ENCODE measurements at places on chromosomes 7 and 10.

DNA sequence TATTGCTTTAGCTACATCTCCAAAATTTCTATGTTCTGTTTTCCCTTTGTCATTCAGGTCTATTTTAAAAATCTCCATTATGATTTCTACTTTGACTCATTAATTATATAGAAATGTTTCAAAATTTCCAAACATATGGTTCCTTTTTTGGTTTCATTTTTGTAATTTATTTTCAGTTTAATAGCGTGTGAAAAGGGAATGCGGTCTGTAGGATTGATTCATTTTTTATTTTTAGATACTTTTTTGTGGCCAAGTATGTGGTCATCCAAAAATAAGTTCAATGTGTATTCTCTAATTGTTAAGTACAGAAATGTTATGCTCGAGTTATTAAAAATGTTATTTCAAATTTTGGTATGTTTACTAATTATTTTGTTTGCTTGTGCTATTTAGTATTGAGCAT is 72.5 kb upstream of the ANKRD1 start:
- no peak for DNase-seq

- DNase-seq: no peak
These were observed 70.3 kb upstream of the DGKI start for GRCh38 chr7:137916980-137917645.

DNA sequence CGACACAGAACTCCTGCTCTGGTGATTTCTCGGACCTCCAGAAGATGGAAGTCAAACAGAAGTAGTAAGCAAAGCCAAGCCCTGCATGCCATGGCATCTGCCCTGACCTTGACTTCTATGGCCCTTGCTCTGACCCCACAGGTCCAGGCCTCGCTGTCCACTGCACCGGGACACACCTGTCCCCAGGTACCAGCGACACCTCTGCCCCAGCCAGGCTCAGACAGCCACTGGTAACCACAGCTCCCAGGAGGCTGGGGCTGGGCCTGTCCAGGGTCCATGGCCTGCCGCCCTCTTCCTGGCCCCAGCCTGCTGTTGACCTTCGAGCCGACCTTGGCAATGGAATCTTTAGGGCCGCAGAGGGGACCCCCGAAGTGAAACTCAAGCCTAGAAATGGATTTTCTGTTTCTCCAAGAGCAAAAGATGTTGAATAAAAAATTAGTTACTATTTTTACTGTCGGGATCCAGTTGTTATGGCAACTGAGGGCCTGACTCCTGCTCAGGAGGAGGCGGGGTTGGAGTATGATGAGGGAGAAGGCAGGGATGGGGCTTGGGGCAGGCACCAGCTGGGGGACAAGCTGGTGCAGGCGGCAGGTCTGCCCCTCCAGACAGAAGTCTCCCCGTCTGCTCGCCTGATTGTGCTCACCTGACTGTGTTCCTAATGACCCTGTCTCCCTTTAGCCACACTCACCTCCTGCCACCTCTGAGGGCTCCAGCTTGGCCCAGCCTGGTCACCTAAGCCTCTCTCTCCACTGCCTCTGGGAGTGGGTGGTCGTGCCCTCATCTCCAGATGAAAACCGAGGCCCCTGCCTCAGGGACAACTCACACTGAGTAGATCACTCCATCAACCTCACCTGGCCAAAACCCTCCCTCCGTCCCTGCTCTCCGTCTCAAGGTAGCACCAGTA is 4.1 kb upstream of the MMD2 start:
- DNase-seq: no peak

- DNase-seq: no peak
These were observed 37.1 kb downstream of the COL1A2 start for GRCh38 chr7:94431619-94432280.

GRCh38 chr10:22693860-22694259 is 20.5 kb downstream of the PIP4K2A start:
- no peak for DNase-seq
